ENCODE measurements at places on chromosomes 4 and X.

- DNase-seq: no peak
Measured at GRCh38 chr4:102247041-102247440, 98.2 kb downstream of the SLC39A8 start.

GRCh38 chrX:40349251-40349650 lies 231.5 kb upstream of the ATP6AP2 start:
- no peak for DNase-seq

- DNase-seq: peak; percentile 3
Measured at GRCh38 chr4:104064646-104065577, 345.1 kb upstream of the TACR3 start.

- DNase-seq: no peak
Measured at GRCh38 chrX:69158166-69158980, 6.9 kb downstream of the PJA1 start.

- DNase-seq: no peak
Measured at GRCh38 chrX:103367502-103367901, 8.8 kb upstream of the BEX3 start.

GRCh38 chr4:8115916-8116315 lies 42.7 kb downstream of the ABLIM2 start:
- no peak for DNase-seq

GRCh38 chrX:154805696-154806091 lies 409 bp upstream of the MPP1 start:
- DNase-seq: no peak

DNA sequence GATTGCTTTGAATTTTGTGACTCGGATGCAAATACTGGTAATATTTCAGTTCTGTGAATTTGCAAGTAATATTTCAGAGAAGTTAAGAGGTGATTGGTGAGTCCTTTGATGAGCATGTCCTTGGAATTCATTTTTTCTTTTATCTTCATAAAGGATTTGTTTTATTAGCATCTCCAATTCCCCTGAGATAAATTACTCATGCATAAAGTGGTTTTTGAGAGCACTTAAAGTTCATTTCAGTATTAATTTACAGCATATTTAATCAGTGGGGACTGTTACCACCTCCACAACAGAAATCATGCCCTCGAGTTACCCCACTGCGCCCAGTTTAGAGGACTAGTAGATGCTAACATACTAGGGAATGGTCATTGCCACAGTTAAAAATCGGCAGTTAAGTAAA lies 65.0 kb downstream of the ZFX start:
- DNase-seq: no peak

GRCh38 chr4:4327652-4328121 lies 37.6 kb downstream of the ZBTB49 start:
- DNase-seq: no peak

DNA sequence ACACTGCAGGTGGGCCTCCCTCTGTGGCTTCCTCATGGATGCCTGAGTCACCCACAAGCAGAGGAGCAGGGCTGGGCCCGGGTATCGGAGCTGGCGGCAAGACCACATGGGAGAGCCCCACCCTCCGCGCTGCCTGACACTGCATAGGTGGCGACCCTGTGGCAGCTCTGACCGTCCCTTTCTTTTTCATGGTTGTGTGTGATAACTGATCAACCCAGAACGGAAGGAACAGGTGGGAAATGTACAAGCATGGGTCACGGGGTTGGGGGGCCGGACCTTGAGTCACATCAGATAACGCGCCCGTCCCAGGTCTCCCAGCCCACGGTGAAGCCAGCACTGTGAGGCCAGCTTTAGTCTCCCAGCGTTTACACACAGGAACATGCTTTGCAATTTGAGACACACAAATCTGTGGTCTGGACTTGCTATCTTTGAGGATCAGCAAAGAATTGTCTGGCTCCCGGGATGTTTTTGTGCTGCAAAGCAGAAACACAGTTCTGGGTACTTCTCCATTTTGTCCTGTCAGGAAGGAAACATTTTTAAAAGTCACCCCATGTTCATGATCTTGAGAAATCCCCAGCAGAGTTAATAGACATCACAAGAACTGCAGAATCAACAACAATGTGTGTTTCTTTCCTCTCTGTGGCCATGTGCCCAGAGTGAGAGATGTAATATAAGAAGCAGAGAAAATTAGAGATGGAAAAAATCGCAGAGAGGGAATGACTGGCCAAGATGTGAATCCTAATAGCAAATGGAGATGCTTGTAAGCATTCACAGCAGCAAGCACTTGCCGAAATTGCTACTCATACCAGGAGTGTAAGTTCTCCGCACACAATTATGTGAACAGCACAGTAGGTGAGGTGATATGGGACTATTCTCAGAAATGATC lies 70.1 kb upstream of the CBR4 start:
- DNase-seq: no peak

DNA sequence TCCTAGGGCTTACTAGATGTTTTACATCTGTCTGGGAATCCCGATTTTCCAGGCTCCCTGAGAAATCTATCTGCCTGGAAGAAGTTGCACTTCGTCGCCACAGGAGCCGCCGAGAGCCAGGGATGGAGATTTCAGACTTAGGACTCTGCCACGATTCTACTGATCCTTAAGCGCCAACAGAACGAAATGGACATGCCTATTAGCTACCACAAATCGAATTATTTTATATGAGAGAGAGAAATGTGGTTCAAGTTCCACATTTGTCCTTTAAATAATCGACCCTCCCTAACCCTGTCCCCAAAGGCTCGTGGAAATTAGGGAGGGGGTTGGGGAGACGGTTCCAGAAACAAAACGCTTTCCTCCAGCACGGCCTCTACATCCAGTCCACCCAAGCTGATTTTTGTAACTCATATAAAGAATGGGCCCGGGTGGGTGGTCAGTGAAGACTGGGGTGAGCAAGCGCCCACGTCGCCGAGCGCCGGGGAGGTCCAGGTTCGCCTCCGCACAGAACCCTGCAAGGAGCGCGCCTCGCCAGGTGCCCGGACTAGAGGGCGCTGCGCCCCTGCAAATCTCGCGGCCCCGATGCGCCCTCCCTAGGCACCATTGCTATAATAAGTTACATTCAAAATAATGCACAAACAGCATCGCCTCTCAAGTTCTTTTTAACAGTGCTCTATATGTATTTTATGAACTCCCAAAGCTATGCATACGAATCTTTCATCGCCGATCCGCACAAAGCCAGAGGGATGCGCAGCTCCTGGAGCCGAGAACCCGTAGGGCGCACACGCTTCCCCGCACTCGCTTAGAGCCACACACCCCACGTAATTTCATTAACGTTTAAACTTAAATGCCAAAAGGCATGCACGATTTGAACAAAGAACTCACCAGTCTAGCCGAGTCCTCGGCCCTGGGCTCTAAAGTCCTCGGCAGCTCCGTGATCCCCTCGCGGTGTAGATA lies 2.1 kb upstream of the FAT1 start:
- DNase-seq: peak; percentile 81

GRCh38 chrX:129540722-129541184 lies 694 bp downstream of the OCRL start:
- peak; percentile 28 for DNase-seq
